ENCODE measurements at places on chromosomes 12 and 14. TPM values are rescaled to one million over a fixed set of nuclear protein-coding genes. Genes with fewer than 3 reads are reported as not detected.

DNA sequence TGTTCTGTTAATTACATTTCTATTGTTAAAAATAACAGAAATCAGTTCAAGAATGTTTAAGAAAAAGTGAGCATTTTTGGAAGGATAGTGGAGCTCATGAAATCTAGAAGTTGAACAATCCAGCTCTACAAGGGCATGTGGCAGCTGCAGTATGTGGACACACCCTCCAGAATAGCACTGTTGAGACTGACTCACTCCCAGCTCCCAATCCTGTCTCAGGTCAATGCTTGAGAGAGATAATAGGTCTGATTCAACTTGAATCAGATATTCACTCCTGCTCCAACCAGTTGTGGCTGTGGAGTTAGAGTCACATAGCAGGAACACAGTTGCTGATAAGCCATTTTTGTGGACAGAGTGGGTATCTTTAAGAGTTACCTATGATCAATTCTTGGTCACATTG, 113.0 kb upstream of the NTF3 start:
- H3K27ac ChIP-seq = no peak overlapping the region
- no peak overlapping the region for H3K4me3 ChIP-seq
- no peaks in the 10 kb centered on the region for H3K4me1 ChIP-seq
- no peaks in the 10 kb centered on the region for H3K27me3 ChIP-seq

- H3K27ac ChIP-seq = no peak overlapping the region
- peaks cover 25% of the 10 kb centered on the region for H3K4me1 ChIP-seq
- no peaks in the 10 kb centered on the region for H3K36me3 ChIP-seq
- H3K4me3 ChIP-seq = no peak overlapping the region
- no peaks in the 10 kb centered on the region for H3K27me3 ChIP-seq
Measured at GRCh38 chr12:111590552-111590951, 8.6 kb downstream of the ATXN2 start.

GRCh38 chr14:57319636-57320192, 50.9 kb downstream of the AP5M1 start:
- no peak for DNase-seq
- H3K27ac ChIP-seq = no peak overlapping the region
- H3K27me3 ChIP-seq = no peaks in the 10 kb centered on the region
- H3K36me3 ChIP-seq = no peaks in the 10 kb centered on the region

DNA sequence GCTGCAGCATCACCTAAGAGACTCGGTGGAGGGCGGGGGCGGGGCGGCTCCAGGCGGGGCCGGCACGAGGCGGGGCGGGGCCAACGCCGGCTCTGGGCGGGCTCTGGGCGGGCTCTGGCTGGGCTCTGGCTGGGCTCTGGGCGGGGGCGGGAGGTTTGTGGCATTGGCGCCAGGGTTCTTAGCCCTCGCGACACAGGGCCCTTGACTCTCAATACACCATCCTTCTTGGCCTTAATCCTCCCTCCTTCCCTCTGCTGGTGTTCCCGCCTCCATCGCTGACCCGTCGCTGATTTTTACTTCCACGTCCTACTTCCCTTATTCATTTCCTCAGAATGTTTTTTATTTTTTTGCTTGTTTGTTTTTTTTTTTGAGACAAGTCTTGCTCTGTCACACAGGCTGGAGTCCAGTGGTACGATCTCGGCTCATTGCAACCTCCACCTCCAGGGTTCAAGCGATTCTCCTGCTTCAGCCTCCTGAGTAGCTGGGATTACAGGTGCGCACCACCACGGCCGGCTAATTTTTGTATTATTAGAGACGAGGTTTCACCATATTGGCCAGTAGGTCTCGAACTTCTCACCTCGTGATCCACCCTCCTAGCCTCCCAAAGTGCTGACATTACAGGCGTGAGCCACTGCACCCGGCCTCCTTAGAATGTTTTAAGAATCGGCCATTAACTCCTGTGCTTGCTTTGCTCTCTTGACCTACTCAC, at the start of gene BLTP3B:
BLTP3B (minus strand) TSS at position 24 of the 709 bp plus-strand sequence. CDS start 239 bp downstream, outside the sequence.
- H3K27me3 ChIP-seq = no peaks in the 10 kb centered on the region
- H3K4me1 ChIP-seq = peaks cover 23% of the 10 kb centered on the region
- DNase-seq = peak; percentile 99

GRCh38 chr12:14554281-14555007, 13.2 kb downstream of the PLBD1 start:
- no peak overlapping the region for H3K4me3 ChIP-seq
- H3K27ac ChIP-seq = peak overlapping the region; percentile 50
- DNase-seq = peak; percentile 94
- no peaks in the 10 kb centered on the region for H3K36me3 ChIP-seq
- no peaks in the 10 kb centered on the region for H3K27me3 ChIP-seq
- peaks cover 4% of the 10 kb centered on the region for H3K4me1 ChIP-seq

GRCh38 chr12:104285740-104286515, 17.6 kb upstream of the EID3 start:
- no peak for DNase-seq
- peaks cover 16% of the 10 kb centered on the region for H3K36me3 ChIP-seq
- H3K27ac ChIP-seq = peak overlapping the region; percentile 97
- peaks cover 24% of the 10 kb centered on the region for H3K4me1 ChIP-seq
- H3K27me3 ChIP-seq = no peaks in the 10 kb centered on the region
- no peak overlapping the region for H3K4me3 ChIP-seq

GRCh38 chr14:67567654-67568053, 32.4 kb downstream of the PIGH start:
- H3K4me3 ChIP-seq = no peak overlapping the region
- no peak overlapping the region for H3K27ac ChIP-seq
- no peak for DNase-seq
- H3K4me1 ChIP-seq = no peaks in the 10 kb centered on the region
- H3K27me3 ChIP-seq = no peaks in the 10 kb centered on the region

DNA sequence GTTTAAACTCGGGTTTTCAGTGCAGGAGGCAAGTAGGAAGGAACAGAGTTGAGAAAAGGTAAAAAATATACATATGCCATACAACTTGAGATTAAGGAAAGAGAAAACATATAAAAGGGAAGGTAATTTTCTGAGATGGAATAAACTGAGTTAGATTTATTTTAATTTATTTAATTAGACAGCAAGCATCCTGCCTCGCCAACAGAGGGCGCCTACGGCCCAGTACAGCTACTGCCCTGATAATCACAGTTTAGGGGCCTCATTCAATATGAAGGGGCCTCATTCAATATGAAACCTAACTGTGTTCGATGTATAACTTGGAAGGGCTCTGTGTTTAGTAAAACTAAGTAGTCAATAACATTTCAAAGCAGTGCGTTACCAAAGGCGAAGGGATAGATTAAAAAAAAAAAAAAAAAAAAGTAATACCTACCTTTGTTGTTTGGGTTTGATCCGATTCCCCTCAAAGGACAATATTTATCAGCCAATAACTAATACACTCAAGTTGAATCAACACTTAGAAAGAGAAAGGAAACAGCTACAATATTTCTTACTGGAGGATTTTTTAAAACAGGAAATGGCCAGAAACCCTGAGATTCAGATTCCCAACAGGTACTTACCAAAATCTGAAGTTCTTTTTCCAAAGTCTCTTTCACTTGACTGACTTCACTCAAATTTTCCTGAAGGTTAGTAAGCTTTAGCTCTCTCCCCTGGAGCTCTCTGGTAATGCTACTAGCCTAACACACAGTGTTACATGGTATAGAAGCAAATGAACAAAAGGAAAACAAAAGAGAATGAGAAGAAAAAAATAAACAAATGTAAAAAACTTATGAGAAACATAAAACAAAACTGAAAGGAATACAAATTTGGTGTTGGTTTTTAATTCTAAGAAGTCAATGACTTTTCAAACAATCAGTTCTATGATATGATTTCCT, 70.0 kb upstream of the VPS33A start:
- H3K4me1 ChIP-seq = no peaks in the 10 kb centered on the region
- no peak overlapping the region for H3K4me3 ChIP-seq
- no peaks in the 10 kb centered on the region for H3K27me3 ChIP-seq
- no peak for DNase-seq

Gene SMIM41
- total RNA-seq = 11.5 TPM

Gene KCNA5
- total RNA-seq = not detected

Measured in upper lobe of left lung (tissue), 6 donors.